Suppressor macrophage treated with lipopolysaccharide for 1 hour (primary cell): ENCODE measurements at places on chromosomes 2 and 18.
A peak's percentile ranks its signal among the peaks of the same experiment; 100 is the strongest.

- no peak for DNase-seq
Observed at GRCh38 chr2:219965287-219966194, 338.1 kb downstream of the SLC4A3 start.

DNA sequence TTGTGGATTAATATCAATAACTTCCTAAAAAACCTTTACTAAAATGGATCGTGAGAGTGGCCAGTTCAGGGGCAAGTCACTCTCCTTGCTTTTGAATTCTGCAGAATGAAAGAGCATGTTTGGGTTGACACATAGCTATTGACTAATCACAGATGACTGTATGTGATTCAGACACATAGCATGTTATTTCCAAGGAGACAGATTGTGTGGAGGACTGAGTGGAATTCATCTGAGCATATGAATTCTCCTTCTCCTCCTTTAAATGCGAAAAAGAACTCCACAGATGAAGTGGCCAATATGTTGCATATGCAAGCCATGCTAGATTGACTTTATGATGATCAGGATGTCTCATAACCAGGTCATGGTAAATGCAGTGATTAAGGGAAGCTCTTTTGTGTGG is 249.4 kb upstream of the FAM98A start:
- DNase-seq, result no peak

DNA sequence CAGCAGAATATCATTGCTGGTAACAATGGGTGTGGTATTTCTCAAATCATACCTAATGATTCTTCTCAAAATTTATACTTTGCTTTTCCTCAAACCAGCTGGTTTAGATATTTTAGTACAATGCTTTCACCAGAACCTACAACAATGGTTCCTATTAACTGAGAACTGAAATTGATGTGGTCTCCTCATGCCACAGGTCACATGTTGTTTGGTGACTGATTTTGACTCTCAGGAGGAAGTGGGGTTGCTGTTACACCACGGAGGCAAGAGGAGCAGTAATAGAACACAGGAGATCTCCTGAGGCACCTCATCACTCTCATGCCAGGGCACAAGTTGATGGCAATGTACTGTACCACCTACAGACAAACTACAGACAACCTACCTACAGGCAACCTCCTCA is 3.0 kb upstream of the CEP68 start:
- peak; percentile 78 for DNase-seq

DNA sequence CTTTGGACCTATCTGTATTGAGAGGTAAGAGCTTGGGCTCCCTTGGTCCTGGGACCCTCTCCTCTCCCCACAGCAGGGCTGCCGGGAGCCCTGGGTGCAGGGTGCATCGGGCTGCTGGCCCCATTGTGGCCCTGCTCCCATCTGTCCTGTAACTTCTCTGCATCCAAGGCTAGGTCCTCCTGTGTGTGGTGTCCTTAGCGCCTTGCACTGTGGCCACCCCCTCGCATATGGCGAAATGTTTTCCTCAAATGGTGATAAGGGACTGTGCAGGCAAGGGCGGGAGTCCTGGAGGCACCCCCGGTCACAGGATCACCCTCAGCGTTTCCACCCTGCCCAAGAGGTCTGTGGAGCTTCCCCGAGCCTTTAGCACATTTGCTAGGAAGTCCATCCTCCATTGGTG is 208.2 kb downstream of the SH3RF3 start:
- no peak for DNase-seq

DNA sequence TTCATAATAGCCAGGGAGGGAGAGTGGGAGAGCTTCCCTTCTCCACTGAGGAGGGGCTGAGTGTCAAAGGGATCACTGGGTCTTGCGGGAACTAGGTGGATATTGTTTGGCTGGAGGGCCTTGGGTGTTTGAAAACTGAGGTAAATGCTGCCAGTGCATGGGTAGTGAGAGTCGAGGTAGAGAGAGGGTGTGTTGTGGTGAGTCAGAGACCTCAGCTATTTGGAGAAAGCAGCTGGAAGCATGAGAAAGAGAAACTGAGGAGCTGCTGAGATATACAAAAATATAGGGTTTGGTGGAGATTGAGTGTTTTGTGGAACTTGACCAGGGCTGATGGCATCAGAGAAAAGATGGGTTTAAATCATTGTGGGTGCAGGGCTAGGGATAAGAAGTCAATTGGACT is 127.0 kb upstream of the CCDC195 start:
- DNase-seq, result no peak

GRCh38 chr18:22285361-22286140 is 116.2 kb downstream of the GATA6 start:
- DNase-seq, result peak; percentile 91

DNA sequence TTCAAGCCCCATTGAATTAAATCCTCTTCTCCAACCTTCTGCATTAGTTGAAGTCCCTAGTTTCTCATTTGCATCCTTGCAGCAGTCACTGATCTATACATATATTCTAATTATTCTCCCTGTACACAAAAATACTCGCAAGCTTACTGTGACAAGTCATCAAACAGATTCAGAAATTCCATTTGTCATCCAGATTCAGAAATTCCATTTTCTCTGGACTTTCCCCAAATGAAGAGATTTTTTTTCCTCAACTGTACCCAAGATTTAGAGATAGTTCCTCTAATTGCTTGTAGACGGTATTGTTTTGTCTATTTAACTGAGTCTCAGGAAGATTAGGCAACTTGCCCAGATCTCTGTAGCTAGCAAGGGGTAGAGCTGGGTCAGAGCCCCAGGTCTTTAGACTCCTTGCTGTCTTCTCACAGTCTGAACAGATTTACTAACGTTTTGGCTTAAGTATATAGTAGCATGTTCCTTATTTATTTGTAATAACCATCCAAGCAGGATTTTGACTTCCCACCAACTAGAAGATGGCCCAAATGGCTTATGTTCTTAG is 34.2 kb downstream of the RAB12 start:
- DNase-seq, result peak; percentile 86

DNA sequence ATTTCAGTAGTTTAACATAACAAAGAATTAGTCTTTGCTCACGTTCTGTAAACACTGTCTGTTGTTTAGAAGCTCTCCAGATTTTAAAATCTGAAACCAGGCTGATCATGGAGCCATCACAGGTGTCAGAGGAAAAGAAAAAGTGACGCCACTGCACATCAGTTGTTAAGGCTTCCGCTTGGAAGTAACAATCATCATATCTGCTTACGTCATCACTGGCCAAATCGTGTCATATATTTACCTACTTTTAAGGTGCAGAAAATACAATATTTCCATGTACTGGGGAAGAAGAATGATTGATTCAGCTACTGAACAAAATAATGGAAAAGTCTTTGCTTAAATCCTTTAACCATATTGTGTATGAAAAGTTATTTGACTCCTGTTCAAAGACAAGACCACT is 382.6 kb upstream of the MC4R start:
- DNase-seq, result no peak

DNA sequence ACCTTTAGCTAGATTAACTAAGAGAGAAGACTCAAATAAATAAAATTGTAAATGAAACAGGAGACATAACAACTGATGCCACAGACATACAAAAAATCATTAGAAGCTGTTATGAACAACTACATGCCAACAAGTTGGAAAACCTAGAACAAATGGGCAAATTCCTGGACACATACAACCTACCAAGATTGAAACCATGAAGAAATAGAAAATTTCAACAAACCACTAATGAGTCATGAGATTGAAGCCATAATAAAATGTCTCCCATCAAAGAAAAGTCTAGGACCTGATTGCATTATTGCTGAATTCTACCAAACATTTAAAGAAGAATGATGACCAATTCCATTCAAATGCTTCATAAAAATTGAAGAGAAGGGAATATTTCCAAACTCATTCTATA is 54.3 kb downstream of the ST3GAL5 start:
- DNase-seq, result no peak

DNA sequence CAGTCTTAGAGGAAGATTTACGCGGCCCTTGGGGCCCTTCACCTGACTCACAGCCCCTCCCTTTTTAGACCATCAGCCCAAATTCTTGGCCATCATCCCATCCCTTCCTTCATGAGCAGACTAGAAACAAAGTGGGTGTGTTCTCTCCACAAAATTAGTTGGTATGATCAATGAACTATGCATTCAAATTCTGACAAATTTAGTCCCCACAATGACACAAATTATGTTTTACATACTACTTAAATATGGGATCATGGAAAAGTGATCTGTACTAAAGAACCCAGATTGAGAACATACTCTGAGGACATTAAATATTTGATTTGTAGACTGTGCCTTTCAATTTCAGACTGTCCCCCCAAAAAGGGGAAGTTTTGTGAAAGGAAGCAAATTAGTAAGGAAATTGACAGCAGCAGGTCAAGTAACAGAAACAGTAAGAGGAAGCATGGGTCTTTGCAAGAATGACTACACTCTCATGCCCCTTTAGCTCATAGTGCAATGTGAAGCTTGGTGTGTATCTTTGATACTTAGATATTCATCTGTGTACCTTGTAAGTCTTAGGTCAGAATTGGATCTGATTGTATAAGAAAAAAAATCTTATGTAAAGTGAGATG is 2.2 kb upstream of the MAPRE2 start:
- DNase-seq, result peak; percentile 86

- DNase-seq, result no peak
Observed at GRCh38 chr2:6580982-6581381, 284.7 kb downstream of the CMPK2 start.

- peak; percentile 63 for DNase-seq
Observed at GRCh38 chr18:24964216-24964615, 387.8 kb downstream of the ZNF521 start.

DNA sequence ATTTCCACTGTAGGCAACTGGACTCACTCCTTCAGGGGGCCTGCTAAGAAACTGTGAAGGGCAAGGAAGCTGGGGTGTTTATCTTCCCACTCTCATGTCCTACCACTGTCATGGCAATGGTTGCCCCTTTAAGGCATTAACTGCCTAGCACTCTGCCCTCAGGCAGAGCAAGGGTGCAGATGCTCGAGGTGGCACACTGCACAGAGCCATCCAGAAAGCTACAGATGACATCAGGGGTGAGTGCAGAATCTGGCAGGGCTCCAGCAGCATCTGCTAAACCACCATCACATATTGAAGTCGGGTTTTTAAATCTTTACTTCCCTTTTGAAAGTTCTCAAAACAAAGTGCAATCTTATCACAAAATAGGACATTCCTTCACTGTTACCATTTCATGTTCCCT is 75.4 kb downstream of the RAPGEF4 start:
- peak; percentile 11 for DNase-seq

- DNase-seq, result no peak
Observed at GRCh38 chr2:2574401-2575180, 243.5 kb upstream of the MYT1L start.

DNA sequence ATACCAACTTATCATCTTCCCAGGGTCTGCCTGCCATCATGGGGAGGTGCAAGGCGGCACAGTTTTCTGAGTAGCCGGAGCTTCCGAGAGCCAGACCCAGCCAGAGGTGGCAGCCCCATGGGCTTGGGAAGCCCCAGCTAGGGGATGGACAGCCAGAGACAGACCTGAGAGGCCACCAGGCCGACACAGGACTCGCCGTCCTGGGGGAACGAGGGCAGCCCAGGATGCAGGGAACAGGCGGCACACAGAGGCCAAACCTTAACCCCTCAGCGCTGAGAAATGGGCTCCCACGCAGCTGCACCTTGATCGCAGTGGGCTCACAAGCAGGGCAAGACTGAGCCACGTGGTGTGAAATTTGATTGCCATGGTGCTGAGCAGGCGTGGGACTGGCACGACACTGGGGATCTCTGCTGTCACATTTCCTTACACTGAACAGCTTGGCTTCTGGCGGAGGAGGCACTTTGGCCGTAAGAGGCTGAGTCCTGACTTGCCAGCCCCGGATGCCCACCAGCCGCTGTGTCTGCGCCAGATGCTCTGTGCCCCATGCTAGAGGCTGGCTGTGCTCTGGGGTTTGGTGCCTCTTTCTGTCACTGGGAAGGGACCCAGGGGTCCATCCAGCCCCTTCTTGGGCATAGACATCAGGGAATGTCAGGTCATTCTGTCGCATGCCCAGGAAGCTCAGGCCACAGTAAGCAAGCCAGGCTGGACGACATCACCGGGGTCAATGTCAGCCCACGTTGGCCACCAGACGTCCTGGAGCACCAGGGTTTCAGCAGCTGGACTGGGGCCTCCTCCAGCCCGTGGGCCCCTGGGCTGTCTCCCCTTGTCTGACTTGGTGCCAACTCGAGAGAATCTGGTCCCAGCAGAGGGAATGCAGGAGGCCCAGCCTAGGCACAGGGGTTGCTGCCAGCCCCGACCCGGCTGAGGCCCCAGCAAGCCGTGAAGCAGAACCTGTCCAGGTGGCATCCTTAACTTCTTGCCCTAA is 312.1 kb upstream of the MYT1L start:
- no peak for DNase-seq

GRCh38 chr2:208356846-208357574 is 49.6 kb upstream of the PTH2R start:
- DNase-seq, result no peak
